ENCODE measurements at places on chromosomes 3 and 15. TPM values are rescaled to one million over a fixed set of nuclear protein-coding genes. Genes with fewer than 3 reads are reported as not detected.
A peak's percentile ranks its signal among the peaks of the same experiment; 100 is the strongest.

Gene LTK
- total RNA-seq: 0.18 TPM

Gene SIDT1
- total RNA-seq: 74.2 TPM

Gene STX19
- not detected for total RNA-seq

Gene PML
- 53.1 TPM for total RNA-seq

Gene GPR160
- total RNA-seq: 17.1 TPM

Gene ZBED2
- total RNA-seq: 0.16 TPM

DNA sequence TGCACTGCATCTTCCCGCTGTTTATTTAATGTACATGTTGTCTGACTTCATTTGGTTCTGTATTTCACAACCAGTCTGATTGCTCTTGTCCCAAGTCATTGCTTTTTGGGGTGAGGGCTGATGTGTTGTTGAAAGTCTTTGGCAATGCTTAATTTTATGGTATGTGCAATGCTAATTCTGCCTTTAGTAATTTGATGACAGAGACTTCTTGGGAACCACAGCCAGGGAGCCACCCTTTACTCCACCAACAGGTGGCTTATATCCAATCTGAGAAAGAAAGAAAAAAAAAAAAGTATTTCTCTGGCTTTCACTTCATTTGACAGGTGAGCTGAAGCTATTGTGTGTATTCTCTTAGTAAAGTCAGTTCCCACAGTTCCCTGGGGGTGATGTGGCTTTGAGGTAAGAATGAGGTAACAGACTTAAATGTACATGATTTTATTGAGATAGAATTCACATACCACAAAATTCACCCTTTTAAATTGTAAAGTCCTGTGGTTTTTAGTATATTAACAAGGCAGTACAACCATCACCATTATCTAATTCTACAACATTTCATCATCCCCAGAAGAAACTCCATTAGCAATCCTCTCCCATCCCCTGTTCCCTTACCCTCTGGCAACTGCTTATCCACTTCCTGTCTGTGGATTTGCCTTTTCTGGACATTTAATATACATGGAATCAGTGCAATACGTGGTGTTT, 97.3 kb downstream of the SLCO3A1 start:
- no peak for DNase-seq

DNA sequence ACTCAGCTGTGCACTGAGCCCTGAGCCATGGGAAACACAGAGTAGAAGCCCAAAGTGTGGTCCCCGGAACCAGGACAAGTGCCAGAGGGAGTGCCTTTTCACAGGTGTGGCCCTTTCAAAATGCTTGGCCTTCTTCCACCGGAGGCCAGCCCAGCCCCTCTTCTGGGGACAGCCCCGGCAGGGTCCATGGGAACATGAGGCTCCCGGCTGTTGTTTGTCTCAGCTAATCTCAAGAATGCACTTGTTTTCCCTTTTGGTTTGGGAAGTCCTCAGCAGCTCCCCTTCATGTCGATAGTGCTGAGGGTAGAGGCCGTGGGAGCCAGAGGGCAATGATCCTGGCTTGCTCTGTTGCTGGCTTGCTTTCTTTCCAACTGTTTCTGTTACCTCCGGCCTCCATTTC, 91.1 kb upstream of the MRPS22 start:
- DNase-seq: no peak

DNA sequence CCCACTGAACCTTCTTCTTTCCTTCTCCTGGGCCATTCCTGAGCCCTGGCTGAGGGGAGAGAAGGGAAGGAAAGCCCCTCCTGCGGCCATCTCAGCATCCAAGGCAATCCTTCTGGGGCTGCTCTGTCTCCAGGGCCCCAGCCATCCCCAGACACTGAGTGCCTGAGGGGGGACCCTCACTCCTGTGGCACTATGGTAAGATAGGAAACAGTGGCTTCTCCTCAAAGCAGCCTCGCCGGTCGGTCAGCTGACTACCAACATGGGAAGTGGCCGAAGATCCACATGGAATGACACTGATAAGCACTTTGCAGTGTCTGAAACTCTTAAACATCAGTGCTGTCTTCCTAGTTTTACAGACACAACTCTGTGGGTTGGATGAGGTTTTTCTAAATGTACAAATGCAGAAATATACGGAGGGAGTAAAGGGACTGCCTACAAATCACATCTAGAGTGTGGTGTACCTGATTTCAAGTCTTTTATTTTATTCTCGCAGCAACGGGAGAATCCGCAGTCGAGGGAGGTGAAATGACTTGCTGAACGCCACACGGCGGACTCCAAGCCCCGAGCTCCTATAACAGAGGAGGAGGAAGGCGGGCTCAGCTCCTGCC, 973 bp upstream of the ITPKA start:
- no peak for DNase-seq

GRCh38 chr3:191353022-191353777, 22.9 kb upstream of the UTS2B start:
- no peak for DNase-seq

- DNase-seq: no peak
Measured at GRCh38 chr3:192819001-192819569, 91.7 kb upstream of the FGF12 start.

DNA sequence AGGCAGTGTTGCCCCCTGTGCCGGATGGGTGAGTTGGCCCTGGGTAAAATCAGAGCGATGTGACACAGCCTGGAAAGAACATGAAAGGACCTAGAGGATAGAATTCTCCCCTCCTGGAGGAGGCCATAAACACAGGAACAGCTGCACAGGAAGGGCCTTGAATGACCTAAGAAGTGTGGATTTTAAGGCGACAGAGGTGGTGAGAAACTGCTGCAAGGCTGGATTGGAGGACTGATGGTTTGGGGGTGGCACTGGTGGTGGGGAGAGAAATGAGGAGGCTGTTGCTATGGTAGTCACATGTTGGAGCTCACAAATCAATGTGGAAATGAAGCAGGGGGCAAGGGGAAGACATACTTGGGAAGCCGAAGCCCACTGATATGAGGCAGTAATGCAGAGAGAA, 13.8 kb downstream of the XIRP1 start:
- no peak for DNase-seq

- DNase-seq: peak; percentile 62
Measured at GRCh38 chr3:111717601-111718000, 122.5 kb upstream of the ZBED2 start.

DNA sequence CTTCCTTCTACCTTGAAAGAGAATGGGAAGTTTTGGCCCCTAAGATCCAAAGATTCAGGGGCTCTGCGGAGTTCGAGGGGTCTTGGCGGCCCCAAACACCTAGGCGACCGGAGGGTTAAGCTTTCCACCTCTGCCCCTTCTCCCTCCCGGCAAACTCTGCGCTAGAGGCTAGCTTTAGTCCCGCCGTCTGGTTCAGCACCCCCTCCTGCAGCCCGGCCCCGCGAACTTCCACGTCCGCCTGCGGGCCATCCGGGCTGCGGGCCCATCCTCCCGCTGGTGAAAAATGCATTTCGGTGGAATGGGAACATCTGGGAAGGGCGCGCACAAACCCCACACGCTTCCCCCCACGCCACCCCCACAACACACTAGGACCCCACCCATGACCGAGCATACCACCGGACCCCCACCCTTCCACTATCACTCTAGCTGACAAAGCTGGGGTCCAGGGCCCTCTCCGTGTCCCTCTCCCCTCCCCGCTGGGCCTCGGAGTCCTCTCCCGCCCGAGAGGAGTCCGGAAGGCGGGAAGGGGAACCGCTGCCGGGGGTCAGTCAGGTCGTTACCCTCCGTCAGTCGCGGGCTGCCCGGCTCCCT, 1.0 kb downstream of the SHOX2 start:
- no peak for DNase-seq

- no peak for DNase-seq
Measured at GRCh38 chr3:141618103-141618910, 119.8 kb upstream of the RNF7 start.

- DNase-seq: no peak
Measured at GRCh38 chr3:28577941-28578500, 229.4 kb upstream of the AZI2 start.

- DNase-seq: no peak
Measured at GRCh38 chr3:63199606-63200005, 78.5 kb upstream of the SYNPR start.

DNA sequence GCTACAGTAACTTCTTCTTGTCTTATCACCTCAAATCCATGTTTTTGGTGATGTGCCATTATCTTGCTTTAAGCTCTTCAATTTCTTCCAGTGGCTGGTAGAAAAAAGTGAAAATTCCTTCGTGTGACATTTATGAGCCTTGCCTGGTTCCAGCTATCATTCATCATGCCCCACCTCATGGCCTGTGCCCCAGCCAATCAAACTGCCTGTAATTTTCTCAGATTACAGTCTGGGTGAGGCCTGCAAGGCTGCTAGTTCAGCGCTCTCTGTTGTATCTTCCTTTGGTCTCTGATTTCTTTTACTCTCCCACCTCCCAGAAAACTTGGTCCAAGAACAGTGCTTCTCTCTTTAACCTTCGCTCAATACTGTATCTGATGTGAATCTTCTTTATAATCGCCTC, 249.3 kb upstream of the ZNF717 start:
- no peak for DNase-seq

DNA sequence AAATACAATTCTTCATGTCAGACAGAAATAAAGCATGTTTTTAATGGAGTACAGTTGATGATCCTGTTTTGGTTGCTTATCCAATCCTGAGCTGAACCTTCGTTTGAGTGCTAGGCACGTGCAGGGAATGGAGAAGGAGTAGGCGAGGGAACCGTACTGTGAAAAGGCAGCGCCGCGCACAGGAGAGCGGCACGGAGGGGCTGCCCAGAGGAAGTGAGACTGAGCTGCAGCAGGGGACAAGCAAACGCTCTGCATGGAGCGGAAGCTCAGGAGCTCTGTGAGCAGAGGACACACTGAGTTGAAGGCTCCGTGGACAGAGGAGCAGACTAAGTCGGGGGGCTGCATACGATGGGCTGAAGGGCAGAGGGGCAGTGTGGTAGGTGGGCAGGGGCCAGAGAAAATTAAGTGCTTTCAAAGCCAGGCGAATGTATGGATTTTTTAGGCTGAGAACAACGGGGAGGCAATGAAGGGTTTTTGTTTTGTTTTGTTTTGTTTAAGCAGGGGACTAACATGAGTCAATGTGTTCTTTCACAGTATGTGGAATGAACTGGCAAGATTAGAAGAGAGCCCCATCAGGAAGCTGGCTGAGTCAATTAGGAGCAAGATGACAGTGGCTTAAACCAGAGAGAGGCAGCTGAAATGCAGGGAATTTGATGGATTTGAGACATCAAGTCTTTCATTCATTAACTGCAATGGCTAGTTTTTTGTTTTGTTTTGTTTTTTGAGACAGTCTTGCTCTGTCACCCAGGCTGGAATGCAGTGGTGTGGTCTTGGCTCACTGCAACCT, 23.8 kb upstream of the TM2D3 start:
- DNase-seq: no peak

DNA sequence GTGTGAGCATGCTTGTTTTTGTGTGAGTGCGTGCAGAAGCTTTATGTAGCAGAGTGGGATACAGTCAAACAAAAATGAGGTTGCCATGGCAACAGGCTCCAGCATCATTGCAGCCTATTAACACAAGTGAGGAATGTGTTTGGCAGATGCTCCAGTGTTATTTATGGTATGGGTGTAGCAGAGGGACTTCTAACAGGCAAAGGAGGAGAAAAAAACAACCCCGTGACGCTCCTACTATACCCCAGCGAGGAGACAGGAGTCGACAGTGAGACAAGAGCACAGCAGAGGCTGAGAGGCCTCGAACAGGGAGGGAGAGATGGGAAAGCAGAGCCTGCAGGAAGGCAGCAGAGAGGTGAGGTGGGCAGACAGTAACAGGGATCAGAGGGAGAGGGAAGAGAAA, 4.9 kb downstream of the ADCY5 start:
- DNase-seq: no peak

DNA sequence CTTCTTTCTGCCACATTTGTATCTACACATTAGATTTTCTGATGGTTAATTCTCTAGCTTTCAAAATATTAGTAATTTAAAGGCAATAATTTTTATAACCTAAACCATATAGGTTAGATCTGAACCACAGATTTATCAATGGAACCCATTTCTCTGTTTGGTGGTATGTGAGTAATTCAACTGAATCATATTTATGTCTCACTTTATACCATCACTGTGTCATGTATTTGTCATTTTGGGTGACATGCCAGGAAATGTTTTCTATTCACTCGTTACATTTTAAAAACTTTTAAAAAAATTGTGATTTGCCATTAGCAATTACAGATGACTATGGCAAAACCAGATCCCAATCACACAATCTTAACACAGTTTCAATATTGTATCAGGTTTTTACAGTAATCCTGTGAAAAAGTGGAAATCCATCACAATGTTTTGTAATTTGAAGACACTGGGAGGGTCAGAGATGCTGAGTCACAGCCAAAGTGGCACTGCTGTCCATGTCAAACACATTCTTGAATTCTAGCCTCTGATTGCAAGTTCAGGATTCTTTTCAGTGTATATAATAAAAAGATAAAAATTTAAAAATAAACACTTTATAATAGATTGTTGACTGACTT, 356.0 kb upstream of the RBMS3 start:
- DNase-seq: no peak

DNA sequence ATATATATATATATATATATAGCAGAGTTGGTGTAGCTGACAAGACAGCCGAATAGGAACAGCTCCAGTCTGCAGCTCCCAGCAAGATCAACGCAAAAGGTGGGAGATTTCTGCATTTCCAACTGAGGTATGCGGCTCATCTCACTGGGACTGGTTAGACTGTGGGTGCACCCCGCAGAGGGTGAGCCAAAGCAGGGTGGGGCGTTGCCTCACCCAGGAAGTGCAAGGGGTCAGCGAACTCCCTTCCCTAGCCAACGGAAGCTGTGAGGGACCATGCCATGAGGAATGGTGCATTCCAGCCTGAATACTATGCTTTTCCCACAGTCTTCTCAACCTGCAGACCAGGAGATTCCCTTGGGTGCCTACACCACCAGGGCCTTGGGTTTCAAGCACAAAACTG, 81.7 kb upstream of the ST3GAL6 start:
- no peak for DNase-seq

DNA sequence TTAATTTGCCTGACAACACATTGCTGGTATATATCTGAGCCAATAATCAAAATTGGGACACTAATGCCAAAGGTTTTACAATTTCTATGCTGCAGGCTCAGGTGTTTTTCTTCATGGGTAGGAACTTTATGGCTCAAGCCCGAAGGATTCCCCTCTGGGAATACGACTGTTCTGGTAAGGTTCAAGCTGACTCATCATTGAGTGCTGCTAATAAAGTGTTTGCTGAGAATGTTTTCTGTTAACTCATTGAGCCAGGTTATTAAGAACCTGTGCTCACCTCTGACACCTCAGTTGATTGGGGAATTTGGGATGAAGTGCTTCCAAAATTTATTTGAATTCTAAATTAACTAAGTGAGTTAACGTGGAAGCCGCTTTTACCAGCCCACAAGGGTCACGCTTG, 135.8 kb upstream of the CTDSPL start:
- DNase-seq: no peak

DNA sequence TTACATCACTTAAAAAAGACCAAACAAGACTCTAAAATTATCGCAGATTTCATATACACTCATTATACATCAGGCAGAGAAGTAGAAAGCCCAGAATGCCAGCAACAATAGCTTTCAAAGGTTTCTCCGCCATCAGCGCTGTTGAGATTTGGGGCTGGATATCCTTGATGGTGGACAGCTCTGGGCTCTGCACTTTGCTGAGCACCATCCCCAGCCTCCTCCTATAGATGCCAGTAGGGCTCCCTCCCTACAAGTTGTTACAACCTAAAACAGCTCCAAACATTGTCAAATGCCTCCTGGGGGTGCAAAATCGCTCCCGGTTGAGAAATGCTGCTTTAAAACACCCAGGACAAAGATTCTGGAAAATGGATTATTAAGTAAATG, 73.5 kb downstream of the ATP10A start:
- no peak for DNase-seq

Measured in naive thymus-derived CD8-positive, alpha-beta T cell (primary cell).